ENCODE measurements at places on chromosomes 7 and 10.

GRCh38 chr10:110946496-110946895 is 27.1 kb downstream of the SHOC2 start:
- DNase-seq: no peak

DNA sequence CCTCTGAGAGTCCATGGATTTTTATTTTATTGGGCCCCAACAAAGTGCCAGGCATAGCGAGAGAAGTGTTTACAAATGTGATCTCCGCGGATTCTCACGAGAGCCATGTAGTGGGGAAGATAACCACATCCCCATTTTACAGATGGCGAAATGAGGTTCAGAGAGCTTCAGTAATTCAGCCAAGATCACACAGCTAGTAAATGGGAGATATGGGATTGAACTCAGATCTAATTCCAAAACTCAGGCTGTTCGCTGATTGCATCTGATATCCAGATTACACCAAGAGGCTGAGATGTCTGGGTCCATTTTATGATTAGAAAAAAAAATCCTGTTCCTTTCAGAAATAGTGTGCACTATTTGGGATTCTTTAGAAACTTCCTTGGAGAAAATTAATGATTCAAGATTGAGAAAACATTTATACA is 1.3 kb downstream of the FAS start:
- no peak for DNase-seq

DNA sequence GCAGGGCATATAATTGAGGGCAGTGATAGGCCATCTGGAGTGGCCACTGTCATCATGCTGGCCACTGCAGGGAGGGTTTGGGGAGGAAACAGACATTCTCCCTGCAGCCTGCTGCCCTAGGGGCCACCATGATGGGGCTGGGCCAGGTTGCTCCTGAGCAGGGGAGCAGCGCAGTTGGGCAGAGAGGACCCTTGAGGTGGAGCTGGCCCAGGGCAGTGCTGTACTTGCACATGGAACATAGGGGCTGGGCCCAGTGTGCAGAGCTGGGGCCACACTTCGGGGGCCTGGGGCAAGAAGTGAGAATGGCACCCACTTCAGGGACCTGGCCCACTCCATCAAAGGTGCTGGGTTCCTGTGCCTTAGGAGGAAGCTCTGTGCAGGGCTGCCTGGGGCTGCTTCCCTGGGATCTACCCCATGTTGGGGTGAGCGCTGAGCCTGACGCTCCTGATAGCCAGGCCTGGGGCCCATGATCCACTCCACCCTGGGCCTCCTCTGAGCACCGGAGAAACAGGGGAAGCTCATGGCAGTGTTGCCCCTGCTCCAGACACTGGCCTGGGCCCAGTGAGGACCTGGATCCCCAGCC is 21.3 kb upstream of the NUB1 start:
- DNase-seq: no peak

DNA sequence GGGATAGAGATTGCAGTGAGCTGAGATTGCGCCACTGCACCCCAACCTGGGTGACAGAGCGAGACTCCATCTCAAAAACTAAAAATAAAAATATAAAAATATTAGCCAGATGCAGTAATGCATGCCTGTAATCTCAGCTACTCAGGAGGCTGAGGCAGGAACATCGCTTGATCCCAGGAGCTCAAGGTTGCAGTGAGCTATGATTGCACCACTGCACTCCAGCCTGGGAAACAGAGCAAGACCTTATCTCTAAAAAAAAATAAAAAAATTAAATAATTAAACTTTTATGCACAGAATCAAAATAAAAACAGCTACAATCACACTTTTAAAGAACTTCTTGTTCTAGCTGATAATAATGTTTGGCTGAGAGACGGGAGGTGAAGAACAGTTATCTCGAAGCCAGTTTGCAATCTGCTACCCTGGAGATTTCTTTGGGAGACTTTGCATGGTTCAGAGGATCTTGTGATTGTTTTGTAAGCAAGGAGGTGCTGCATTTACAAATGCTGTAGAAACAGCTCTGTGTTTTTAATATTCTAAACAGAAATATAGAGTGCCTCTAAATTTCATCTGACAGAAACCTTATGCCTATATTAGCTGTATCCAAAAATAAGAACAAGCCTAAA is 19.9 kb upstream of the MACROH2A2 start:
- DNase-seq: no peak

DNA sequence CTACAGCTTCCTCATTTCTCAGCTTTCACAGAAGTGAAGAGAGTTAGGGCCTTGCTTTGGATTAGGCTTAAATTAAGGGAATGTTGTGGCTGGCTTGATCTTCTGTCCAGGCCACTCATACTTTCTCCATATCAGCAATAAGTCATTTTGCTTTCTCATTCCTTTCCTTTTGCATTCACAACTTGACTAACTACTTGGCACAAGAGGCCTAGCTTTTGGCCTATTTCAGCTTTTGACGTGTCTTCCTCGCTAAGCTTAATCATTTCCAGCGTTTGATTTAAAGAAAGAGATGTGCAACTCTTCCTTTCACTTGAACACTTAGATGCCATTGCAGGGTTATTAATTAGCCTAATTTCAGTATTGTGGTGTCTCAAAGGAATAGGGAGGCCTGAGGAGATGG is 712.0 kb downstream of the INHBA start:
- DNase-seq: no peak

GRCh38 chr10:22468570-22469320 is 123.4 kb downstream of the SPAG6 start:
- no peak for DNase-seq

DNA sequence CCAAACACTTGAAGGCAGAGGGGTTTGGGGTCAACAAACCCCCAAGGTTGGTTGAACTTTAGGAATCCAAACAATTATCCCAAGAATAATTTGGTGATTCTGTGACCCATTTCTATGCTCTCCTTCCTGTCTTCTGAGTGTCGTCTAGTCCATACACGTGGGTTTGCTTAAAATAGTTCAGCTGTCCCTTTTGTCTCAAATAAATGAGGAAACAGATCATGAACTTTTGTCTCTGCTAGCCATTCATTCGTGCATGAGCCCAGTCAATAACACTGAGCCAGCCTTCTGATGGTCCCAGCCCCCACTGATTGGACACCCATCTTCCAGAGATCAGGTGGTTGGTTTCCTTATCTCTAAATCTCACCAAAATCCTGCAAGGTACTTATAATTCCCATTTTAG is 255.4 kb downstream of the PRPF18 start:
- DNase-seq: no peak

DNA sequence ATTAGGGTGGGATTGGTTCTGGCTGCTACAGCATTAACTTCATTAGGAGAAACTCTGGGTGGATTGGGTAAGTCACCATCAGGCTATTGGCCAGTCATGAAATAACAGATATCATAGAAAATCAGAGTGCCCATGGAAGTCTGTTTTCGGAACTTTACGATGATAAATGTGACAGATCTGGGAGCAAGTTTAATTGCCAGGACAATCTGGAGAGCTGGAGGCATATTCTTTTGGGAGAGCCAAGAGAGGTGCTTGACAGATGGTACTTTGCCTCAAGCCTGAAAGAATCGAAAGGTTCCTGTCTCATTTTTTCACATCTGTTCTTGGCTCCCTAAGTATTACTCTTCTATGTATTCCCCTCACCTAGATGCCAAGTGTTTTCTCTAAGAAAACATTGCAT is 369.9 kb downstream of the CNTNAP2 start:
- no peak for DNase-seq

DNA sequence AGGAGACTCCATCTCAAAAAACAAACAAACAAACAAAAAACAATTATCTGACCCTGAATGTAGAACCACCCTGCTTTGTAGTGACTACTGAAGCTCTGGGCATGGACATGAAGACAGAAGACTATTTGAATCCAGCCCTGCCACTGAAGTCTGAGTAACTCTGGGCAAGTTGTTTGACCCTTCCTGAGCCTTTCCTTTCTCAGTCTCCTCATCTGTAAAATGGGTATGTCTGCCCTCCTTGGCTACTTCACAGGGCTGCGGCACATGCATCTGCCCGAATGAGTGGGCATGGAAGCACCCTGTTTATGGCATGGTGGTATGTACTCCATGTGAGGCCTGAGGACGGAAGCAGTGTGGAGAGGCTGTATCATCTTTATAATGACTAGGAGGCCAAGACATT is 22.2 kb upstream of the MALSU1 start:
- no peak for DNase-seq

- peak; percentile 50 for DNase-seq
Observed at GRCh38 chr7:27689150-27689549, 26.5 kb upstream of the HIBADH start.

- DNase-seq: no peak
Observed at GRCh38 chr10:74055383-74056049, 57.6 kb downstream of the VCL start.

DNA sequence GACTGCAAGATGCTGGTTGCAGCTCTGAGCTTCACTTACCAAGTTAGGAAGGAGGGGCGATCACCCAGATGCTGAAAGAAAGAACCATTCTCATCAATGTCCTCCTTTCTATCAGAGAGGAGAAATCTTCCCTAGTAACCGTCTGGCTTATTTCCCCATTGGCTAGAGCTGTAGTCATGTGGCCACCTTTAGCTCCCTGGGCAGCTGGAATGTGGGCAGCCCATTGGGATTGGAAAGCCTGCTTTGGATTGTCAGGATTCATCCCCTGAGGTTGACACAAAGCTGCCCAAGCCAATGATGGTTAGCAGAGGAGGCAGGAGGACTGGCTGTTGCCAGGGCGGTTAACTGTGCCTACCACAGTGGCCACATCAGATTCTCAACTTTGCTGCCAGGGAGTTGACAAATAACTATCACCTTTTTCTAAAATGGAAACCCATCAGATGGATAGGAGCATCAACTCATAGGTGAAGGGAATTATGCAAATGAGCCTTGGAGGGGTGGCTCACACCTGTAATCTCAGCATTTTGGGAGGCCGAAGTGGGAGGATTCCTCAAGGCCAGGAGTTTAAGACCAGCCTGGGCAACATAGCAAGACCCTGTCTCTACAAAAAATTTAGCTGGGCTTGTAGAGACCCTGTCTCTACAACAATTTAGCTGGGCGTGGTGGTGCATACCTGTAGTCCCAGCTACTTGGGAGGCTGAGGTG is 206.4 kb upstream of the GALNT17 start:
- DNase-seq: peak; percentile 2

- no peak for DNase-seq
Observed at GRCh38 chr10:96951954-96952353, 119.9 kb downstream of the LCOR start.

- DNase-seq: peak; percentile 95
Observed at GRCh38 chr10:74189999-74190421, 39.0 kb downstream of the ADK start.

DNA sequence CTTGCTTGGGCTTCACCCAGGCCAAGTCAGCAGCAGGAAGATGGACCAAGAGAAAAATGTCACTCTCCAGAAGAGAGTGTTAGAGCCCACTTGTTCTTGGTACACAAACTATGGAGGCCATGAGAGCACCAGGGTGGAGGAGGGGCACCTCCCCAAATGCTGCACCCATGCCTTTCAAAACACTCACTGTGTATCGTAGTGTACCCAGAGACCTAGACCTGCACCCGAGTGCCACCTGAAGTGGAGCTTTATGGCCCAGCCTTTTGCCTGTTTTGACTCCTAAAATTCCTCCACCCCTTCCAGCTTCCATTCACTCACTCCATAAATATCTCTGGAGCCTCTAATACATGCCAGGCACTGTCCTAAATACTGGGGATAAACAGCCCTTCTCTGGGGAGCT is 5.0 kb downstream of the SFTPD start:
- no peak for DNase-seq
